Activated T-helper 1 cell treated with Interleukin-2 at 50 U/mL for 16 hours (primary cell): ENCODE measurements at places on chromosomes 1 and 21.

- DNase-seq: no peak
Measured at GRCh38 chr1:182752077-182752988, 37.2 kb upstream of the NPL start.

DNA sequence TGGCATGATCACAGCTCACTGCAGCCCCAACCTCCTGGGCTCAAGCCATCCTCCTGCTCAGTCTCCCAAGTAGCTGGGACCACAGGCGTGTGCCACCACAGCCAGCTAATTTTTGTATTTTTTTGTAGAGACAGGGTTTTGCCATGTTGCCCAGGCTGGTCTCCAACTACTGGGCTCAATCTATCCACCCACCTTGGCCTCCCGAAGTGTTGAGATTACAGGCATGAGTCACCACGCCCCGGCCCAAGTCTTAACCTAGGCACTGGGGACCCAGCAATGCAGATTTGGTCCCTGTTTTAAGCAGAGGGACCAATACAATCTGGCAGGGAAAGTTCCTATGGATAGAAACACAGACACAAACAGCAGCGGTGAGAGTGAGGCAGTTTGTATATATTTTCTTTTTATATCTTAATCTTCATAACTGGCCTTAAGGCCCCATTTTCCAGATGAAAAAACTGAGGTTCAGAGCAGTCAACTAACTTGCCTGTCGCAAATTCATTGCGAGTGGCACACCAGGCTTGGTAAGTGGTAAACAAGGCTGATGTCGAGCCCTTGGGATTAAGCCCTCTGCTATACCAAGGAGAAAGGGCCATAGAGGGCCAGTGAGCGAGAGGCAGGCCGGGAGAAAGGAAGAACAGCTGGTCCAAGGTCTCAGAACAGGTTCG, 77.8 kb upstream of the TINAGL1 start:
- no peak for DNase-seq

GRCh38 chr1:29839726-29840125, 603.4 kb downstream of the PTPRU start:
- no peak for DNase-seq

DNA sequence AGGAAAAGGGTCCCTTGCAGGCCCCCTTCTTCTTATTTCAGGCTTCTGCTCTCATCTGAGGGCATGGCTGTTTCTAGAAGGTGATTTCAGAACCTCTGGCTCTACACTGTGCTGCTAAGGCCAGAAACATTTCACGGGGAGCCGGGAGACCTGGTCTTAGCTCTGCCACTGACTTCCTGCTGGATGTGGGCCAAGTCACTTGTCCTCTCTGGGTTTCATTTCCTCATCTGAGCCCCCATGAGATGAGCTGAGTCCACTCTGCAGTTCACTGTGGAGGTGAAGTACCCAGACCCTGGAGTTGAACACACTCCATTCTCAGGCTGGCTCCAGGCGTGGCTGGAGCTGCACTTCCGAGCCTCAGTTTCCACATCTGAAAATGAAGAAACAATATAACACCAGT, 2.1 kb downstream of the PADI1 start:
- DNase-seq: no peak

DNA sequence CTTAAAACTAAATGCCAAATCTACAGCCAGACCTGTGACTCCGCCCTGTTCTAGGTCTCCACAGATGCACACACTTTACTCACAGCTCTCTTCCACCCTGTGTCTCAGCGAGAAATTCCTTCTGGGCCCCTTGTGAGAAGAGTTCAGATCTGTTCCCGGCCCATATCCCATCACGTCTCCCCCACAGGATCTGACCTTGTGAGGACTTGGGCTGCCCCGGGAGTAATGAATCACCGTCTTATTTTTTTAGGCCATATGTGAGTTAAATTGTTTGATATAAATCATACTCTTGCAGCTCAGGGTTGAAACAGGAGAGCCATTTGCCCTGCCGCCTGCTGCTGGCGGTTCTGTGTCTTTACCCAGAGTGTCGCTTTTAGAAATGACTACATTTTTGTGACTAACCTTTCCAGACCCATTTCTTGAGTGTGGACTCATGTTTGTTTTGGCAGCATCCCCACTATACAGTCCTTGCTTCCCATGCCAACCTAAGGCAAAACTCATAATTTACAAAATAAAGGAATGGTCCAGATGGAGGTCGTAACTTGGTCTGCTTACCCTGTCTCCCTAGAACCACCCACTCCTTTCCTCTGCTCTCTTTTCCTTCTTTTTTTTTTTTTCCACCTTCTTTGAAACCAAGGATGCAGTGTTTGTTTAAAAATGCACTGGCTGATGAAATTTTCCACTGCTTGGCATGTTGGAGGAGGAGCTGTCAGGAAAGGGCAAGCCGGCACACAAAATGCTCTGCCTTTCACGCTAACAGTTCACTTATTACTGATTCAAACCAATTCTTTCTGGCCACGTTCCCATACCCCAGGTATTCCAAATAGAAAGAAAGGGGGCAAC, 98.0 kb upstream of the C1orf105 start:
- no peak for DNase-seq

- no peak for DNase-seq
Measured at GRCh38 chr1:177077006-177077405, 87.5 kb downstream of the ASTN1 start.

DNA sequence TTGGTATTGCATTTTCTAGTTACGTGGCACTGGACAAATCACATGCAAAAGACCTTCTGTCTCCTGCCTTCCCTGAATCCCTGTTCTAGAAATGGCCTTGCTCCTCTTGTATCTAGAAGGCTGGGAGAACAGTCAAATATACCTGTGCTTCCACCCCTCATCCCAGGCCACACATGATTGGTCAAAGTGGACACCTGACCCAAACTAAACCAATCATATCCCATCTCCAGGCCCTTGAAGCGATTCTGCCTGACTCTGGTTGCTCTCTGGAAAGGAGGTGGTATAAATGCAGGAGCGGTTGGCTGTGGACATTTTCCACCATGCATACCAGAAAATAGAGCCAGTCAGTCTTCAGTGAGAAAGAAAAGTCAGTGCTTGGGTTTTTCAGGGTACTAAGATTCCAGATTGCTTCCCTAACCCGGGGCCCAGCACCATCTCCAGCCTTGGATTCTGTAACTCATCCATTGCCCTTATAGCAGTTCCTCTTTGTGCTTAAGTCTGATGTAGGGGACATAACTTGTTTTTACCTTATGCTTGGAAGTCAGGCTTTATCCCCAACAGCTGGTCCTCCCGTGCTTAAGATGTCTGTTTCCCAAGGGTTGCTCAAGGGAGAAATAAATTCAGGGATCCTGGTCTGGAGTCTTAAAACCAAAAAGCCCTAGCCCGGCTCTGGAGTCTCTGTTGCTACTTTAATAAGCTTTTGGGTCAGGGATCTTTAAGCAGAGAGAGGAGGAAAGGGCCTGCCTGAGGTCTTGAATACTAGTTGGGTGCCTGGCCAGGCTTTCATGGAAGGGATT, 7.7 kb upstream of the PHC2 start:
- DNase-seq: no peak

DNA sequence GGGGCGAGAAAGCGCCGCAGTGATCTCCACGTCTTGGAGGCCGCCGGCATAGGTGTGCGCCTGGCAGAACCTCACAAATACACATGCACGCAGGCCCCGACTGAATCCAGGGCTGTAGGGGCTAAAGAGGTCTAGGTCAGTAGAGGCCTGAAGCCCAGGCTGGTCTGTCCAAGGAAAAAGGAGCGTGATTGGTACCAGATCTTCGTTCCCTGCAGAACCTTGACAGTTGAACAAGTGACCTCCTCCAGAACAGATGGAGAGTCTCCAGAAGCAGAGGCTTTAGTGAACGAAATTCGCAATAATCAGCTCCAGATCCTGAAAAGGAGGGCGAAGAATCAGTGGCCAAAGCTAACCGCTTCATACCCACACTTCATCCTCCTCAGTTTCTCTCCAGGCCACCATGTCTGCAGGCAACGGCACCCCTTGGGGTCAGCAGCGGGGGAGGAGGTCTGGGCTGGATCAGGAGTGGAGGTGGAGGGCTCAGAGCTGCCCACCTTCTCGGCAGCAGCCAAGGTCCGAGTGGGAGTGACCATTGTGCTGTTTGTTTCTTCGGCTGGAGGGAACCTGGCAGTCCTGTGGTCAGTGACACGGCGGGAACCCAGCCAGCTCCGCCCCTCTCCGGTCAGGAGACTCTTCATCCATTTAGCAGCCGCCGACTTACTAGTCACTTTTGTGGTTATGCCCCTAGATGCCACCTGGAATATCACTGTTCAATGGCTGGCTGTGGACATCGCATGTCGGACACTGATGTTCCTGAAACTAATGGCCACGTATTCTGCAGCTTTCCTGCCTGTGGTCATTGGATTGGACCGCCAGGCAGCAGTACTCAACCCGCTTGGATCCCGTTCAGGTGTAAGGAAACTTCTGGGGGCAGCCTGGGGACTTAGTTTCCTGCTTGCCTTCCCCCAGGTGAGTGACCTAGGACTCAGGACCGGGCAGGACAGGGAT, 749 bp upstream of the PEX11B start:
- no peak for DNase-seq

DNA sequence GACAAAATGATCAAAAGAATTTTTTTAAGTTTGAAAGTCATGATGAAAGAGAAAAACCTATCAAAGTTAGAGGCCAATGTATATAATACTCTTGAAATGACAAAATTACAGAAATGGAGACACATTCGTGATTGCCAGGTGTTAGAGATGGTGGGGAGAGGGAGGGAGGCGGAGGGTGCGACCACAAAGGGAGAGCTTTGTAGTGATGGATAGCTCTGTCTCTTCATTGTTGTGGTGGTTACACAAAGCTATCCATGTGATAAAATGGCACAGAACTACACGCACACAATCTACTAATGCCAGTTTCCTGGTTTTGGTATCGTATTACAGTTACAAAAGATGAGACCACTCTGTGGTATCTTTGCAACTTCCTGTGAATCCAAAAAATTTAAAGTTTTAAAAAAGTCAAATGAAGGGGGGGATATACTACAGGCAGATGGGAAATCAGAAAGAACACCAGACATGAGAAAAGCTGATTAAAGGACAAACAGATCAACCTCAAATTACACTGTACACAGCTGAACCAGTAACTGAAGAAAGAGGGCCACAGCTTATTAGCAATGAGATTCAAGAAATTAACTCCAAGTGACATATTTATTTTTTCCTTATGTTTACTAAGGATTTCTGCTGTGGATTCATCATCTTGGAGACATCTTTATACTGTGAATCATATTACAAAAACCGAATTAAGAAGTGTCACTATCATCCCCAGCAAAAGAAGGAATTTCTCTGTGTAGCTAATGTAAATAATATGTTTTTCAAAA, 199.1 kb downstream of the SLC45A1 start:
- DNase-seq: no peak

GRCh38 chr1:119084798-119085197, 55.7 kb downstream of the WARS2 start:
- no peak for DNase-seq

DNA sequence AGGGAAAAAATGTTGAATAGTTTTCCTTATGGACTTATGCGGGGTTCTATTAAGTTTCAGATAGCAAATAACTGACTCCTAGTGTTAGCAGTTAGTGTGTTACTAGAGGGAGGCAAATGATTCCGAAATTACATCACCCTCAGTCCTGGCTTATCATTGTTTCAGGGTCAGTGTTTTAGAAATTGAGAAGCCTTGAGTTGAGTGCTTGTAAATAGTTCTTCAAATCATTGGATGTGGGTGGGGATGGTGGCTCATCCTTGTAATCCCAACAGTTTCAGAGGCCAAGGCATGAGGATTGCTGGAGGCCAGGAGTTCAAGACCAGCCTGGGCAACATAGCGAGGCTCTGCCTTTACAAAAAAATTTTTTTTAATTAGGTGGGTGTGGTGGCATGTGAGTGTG, 21.3 kb downstream of the SOAT1 start:
- DNase-seq: no peak

GRCh38 chr1:9539829-9540550, 725 bp downstream of the SLC25A33 start:
- peak; percentile 16 for DNase-seq

GRCh38 chr1:227937031-227937837, 10.5 kb downstream of the WNT9A start:
- no peak for DNase-seq

GRCh38 chr1:39639305-39640130, at the start of gene HEYL:
Gene HEYL (minus strand): TSS chr1:39639643. CDS start chr1:39639625, 18 bp downstream.
- peak; percentile 40 for DNase-seq

DNA sequence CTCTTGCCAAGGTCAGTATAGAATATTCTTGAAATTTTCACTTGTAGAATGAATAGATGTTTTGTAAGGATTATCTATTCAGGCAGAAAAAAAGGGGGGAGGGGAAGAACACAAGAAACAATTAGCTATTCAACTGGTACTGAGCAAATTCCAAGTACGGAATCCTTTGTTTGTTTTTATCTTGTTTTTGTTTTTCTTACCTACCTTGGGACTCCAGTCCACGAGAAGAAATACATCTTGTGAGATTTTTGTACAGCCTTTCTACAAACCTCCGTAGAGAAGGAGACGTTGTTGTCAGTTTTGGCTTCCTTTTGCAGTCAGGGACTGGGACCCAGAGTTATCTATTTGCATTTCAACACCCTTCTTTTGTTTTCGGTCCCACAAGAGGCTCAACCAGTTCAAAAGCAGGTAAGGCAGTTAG, 36.0 kb downstream of the ZNF281 start:
- DNase-seq: no peak

GRCh38 chr1:28915031-28915895, 894 bp downstream of the EPB41 start:
- DNase-seq: peak; percentile 14

GRCh38 chr1:50209749-50210148, 101.0 kb downstream of the ELAVL4 start:
- DNase-seq: no peak

DNA sequence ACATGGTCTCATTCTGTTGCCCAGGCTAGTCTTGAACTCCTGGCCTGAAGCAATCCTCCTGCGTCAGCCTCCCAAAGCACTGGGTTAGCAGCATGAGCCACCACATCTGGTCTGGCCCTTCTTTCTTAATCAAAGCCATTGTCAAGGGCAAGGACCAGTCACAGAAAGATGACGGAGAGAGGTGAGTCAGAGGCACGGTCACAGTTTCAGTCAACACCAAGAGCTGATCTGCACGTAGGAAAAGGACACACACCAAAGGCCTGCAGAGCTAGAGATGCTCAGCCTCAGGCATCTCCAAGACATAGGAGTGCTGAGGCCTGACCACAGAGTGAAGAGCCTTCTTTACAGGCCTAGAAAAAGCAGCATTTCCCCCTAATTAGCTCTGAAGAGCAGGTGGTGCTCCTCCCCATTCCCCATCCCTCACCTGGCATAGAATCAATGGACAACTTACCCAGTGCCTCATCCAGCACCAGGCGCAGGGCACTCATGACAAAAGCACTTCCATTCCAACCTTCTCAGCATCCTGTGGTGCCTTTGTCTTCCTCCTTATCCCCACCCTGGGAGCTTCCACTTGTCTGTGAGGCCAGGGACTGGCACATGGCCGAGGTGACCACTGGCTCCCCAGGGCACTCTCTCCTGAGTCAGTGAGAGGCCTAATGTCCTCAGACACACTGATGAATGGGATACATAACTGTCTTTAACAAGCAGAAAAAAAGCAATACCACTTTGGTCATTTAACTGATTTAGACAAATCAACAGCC, 139.8 kb downstream of the AJAP1 start:
- no peak for DNase-seq
